NCI-H2227 treated with DMSO at 0.1 percent for 48 hours (cell line): ENCODE measurements at places on chromosomes 7 and 10.
A peak's percentile ranks its signal among the peaks of the same experiment; 100 is the strongest.

DNA sequence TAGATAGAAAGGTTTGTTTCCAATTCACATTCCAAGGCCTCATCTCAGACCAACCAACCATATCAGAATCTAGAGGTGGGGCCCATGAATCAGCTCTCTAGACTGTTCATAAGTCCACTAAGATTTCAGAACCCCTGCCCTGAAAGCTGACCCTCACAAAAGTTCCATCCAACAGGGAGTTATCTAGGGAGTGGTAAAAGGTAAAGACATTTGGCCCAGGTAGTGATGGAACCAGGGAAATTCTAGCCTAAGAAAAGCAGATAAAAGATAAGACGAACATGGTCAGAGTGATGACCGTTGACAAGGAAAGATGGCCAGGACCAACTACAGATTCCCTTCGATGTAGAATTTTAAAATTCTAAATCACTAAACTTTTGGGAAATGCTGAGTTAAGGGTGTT lies 198.0 kb upstream of the NEBL start:
- no peak for DNase-seq

GRCh38 chr7:118140468-118140867 lies 43.5 kb upstream of the LSM8 start:
- DNase-seq = no peak

- no peak for DNase-seq
Observed at GRCh38 chr7:29326864-29327263, 132.3 kb downstream of the CHN2 start.

DNA sequence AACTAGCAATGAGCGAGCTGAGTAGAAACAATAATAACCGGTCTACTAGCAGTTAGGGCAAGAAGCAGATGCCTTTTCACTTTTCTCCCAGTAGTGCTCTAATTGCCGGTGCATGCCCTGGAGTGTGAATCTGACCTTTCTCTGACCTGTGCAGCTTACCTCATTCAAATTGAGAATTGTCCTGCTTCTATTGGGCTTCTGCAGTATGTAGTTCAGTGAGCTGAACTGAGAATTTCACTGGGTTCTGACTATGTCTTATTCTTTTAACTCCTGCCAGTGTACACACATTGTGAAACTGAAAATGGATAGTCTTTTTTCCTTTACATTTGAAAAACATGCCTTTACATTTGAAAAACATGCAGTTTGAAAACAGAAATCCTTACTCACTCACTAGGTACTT lies 157.9 kb upstream of the GRM3 start:
- DNase-seq = no peak

DNA sequence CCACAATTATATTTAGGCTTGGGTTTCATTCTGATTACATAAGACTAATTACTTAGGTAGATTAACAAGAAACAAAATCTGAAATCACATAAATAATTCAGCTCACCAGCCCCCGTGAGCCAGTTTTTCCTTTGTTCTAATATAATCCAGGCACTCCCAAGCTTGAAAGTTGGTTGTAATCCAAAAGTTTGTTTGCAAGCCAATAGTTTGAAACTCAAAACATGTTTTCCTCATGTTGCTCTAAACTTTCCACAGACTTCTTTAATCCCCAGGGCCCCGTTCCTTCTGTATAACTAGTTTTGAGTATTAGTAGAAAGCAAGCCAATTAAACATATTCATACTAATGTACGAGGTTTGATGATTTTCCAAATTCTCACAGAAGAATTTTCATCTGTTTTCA lies 56.1 kb downstream of the SP8 start:
- no peak for DNase-seq

GRCh38 chr10:63707254-63707910 lies 186.2 kb downstream of the REEP3 start:
- no peak for DNase-seq

DNA sequence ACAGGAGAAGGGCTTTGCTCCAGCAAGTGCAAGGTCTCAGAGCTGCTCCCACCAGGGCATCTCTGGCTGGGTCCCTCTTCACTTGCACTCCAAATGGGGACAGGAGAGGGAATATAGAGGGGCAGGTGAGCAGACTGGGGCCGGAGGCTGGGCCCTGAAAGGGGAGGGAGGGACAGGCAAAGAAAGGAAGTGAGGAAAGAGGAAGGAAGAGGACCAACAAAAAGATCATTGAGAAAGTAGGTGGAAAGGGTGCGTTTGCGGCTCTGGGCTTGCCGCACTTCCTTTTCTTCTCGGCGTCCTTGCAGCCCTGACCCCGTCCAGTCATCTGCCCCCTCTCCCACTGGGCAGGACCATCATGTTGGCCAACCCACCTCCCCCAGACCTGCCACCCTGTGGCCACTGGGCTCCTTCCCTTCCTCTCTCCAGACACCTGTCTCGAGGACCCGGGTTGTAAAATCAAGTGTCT lies 14.0 kb downstream of the ITPRIP start:
- no peak for DNase-seq

DNA sequence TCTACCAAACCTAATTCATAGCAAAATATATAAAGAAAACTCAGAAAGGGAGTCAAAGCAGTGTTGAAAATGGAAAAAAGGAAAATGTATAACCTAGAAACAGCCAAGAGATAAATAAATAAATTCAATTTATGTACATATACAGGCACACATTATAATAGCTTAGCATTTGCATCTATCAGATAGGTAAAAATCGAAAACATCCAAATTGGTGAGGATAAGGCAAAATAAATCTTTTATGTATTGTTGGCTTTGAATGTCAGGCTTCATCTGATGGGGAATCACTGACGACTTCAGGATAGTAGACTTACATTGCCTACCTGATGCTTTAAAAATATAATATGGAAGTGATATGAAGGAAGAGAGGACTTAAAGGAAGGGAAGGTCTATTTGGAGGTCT lies 20.6 kb upstream of the CHRM2 start:
- DNase-seq = no peak

- no peak for DNase-seq
Observed at GRCh38 chr10:29955329-29955935, 104.0 kb downstream of the JCAD start.

- no peak for DNase-seq
Observed at GRCh38 chr7:140623980-140624379, 16.6 kb downstream of the DENND2A start.

GRCh38 chr7:137094-137891 lies 55.1 kb upstream of the FAM20C start:
- DNase-seq = no peak

GRCh38 chr7:52936750-52937149 lies 98.7 kb upstream of the POM121L12 start:
- no peak for DNase-seq

DNA sequence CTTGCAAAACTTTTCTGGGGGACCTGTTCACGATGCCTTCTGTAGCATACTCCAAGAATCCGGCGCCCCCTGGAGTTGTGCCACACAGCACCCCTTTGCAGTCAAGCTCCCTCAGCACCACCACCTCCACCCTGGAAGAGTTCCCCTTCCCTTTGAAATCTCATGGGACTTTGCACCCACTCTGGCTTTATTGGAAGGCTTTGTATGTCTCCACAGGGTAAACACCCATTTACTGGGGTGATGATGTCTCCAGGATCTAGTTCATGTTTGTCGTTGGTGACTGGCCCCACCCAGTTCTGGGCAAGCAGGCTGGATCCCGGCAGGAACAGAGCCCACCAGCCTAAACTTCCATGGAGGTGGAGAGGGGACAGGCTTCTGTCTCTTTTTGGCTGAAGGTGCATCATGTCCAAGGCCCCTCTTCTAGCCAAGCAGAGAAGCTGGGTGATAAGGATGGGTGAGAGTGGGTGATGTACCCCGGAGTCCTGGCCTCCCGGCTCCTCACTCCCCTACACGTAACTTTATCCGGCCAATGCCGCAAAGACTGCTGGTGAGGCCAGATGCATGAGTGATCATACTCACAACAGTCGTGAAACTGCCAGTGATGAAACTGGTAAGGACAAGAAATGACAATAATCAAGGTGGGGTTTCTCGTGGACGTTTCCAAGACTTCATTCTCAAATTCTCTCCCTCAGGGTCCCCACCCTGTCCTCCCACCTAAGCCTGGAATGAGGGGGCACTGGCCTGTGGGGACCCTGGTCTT lies 695 bp upstream of the CLDN4 start:
- DNase-seq = no peak

- no peak for DNase-seq
Observed at GRCh38 chr7:50348469-50349162, 44.1 kb downstream of the IKZF1 start.

DNA sequence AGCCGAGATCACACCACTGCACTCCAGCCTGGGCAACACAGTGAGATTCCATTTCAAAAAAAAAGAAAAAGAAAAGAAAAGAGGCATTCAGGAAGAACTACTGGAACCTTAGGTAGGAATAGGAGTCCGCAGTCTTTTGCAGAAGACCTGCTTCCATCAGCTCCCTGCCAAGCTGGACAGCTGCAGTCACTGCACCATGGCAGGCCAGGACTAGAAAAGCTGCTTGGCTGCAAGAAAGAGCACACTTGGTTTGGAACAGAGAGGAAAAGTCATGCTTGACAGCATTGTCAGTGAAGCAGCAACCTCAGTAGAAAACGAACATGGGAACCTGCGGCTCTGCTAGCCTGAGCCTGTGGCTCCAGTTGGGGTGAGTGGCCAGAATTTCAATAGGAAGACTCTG lies 104.3 kb downstream of the MARCHF5 start:
- no peak for DNase-seq

DNA sequence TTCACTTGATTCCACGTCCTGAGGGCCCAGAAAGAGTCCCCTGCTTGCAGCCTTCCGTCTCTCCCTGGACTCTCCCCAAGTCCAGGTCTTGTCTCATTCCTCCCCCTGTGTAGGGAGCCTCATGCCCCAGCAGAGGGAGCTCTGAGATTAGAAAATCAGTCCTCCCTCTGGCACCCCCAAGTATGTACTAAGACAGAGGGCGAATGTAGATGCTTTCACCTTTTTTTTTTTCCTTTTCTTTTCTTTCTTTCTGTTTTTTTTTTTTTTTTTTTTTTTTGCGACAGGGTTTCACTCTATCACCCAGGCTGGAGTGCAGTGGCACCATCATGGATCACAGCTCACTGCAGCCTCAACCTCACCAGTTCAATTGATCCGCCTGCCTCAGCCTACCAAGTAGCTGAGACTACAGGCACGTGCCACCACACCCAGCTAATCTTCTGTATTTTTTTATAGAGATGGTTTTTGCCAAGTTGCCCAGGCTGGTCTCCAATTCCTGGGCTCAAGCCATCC lies 10.3 kb downstream of the SFXN3 start:
- DNase-seq = peak; percentile 25

DNA sequence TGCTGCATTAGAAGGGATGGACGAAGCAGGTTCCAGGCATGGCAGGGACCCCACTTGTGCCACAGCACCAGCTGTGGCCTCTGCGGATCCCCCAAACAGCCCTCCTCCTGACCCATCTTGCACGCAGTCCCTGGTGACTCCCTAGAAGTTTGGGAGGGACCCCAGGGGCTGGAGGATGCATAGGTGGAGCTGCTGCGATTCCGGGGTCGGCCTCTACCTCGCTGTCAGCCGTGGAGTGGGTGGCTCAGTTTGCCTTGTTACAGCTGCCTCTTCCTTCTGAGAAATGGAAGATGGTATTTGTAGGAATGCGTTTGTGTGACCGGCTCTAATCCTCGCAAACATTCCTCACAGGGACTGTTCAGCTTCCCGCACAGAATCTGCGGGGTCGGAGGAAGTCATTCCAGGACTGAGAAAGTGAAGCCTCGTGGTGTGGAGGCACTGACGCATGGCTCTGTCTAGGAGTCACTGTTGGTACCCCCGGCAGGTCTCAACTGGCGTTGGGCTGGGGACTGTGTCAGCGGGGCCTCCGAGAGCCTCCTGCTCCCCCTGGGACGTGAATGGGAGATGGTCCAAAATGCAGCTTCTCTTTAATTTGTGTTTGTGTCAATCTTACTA lies 17.5 kb downstream of the PWWP2B start:
- DNase-seq = no peak

- no peak for DNase-seq
Observed at GRCh38 chr10:75191821-75192568, 18.6 kb upstream of the VDAC2 start.

GRCh38 chr10:129586898-129587443 lies 119.9 kb downstream of the MGMT start:
- no peak for DNase-seq

GRCh38 chr10:97664282-97664850 lies 22.7 kb downstream of the AVPI1 start:
- DNase-seq = no peak

DNA sequence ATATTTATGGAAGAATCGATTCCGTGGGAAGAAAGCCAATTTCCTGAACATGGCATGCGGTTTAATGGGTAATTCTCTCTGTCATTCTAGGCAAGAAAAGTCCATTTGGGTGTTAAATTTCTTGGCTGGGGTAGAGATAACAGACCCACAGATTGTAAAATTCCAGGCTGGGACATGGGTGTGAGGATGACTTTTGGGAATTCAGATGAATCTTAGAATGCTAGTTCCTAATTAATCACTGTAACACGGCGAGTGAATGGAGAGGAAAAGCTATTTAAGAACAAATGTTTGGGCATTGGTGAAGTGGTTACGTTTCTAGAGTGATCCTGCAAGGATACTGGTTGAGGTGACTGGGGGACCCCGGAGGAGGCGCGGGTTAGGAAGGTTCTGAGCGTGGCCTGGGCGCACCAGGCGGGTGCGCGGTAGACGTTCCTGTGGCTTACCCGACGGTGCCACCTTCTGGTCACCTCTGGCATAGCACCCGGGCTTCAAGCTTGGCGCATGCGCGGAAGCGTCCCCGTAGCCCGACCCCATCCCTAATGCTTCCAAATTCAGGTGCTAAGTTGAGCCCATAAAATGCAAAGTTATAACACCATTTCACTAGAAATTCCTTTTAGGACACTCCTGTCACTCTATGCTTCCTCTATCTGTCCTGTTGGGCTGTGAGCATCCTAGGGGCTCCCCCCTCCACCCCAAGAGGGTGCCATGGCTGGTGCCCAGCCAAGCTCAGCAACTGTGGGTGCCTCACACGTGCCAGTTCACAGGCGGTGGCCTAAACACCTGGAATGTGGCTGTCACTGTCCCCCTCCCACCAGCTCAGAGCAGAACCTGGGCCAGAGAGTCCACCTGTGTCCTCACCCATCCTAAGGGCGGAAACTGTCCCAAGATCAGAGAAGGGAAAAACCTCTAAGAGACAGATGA lies 104.4 kb downstream of the PTPRE start:
- DNase-seq = peak; percentile 25

DNA sequence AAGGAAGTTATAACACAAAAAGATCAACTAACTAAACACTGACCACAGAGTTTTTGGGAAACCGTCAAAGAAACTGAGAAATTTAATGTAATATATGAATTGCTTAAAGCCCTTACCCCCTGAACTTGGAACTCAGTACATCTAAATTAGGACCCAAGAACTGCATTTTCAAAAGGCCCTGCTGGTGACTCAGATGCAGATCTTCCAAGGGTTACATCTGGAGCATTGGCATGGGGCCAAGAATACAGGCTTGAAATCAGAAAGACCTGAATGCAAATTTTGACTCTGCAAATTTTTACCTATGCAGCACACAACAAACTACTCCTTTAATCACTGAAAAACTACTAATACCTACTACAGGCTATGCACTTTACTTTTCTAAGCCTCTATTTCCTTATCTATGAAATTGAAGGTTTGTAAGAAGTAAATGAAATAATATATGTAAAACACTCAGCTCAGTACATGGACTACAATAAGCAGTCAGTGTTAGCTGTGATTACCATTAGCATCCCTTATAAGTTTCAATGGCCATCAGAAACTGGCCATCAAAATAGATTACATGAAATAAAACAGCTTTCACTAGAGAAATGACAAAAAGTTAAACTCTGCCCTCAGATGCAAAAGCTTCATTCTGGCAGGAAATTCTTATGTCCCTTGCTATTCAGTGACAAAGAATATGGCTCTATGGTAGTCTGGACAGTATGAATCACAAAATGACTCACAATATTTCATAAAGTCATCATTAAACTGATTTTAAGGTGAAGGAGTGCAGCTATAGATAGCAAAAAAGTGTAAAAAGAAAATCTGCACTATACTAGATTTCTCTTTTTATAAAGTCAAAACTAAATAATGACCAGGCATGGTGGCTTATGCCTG lies 43.6 kb downstream of the NSUN6 start:
- DNase-seq = no peak
